ENCODE measurements at places on chromosomes 2 and 18. TPM values are rescaled to one million over a fixed set of nuclear protein-coding genes. Genes with fewer than 3 reads are reported as not detected.
A peak's percentile ranks its signal among the peaks of the same experiment; 100 is the strongest.

EPB41L3 gene
- total RNA-seq, result 226 TPM

GRCh38 chr18:37534627-37535026 lies 31.0 kb downstream of the CELF4 start:
- DNase-seq, result no peak

- DNase-seq, result no peak
These were observed 27.3 kb downstream of the CDC42EP3 start for GRCh38 chr2:37644191-37644590.

DNA sequence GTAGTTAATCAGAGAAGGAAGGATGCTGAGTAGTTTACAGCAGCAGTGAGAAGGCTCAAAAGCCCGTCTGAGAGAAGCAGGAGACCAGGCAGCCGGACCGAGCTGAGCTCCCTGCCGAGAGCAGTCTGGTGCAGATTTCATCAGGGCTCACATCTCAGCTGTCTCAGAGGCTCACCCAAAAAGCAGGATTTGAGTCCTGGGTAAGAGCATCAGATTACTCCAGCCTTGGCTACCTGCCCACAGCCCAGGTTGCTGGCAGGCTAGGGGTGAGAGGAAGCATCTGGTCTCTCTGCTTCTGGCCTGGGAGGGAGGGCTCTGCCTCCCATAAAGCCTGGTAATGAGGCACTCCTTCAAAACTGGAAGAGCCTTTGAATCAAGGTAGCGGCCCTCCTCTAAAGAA lies 140.5 kb downstream of the ST6GAL2 start:
- DNase-seq, result no peak

DNA sequence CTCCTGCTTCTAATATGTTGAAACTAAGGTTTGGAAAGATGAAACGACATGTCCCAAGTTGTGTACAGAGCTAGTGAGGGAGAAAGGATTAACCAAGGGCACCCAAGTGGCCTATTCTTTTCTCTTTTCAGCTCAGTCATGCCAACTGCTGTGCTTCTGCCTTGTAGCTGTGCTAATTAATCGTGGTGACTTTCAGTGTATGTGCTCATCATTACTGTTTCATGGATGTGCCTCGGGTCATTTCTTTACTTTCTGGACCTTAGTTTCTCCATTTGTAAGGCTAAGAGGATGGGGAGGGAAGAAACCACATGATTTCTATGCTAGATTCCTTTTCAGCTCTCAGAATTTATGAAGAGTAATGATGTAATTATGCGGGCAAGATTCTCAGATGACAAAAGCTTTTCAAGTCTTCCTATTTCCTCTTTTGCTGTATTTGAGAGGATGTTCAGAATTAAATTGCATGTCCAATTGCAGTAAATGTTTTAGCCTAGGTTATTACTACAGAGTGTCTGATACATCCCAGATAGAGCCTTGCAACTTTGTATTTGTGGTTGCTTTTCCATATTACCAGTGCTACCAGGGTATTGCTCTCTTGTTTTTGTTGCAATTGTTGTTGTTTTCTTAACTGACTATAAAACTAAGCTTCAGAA lies 621.2 kb downstream of the CNTNAP5 start:
- no peak for DNase-seq

- DNase-seq, result no peak
These were observed 422.8 kb upstream of the ZEB2 start for GRCh38 chr2:144942516-144943256.

DNA sequence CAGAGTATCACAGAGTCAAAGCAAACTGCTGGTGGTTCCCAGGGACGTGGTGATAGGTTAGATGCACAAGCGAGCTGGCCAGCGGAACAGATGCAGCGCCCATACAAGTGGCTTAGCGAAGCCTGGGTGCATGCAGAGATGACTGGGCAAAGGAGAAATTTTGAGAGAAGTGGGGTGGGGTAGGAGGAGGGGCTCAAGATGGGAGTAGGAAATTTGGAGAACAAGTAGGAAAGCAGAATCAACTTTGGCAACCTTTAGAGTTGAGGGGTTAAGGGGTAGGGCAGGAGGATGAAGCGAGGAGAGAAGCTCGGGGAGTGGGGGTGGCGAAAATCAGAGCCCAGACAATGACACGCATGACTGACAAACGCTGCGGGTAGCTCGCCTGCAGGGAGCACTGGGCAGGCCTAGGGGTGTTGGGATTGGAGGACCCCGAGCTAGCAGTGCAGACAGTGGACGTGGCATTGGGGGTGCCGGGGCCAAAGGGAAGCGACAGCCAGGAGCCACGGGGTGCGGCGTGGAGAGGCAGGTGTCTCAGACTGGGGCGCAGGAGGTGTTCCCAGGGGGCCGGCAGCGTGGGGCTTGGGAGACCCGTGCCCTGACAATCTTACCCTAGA lies 431 bp downstream of the FAM98A start:
- peak; percentile 35 for DNase-seq

GRCh38 chr2:205680067-205680466 lies 2.2 kb upstream of the NRP2 start:
- peak; percentile 85 for DNase-seq

STPG4 gene
- total RNA-seq, result not detected
